ENCODE measurements at places on chromosomes 1 and 21. TPM values are rescaled to one million over a fixed set of nuclear protein-coding genes. Genes with fewer than 3 reads are reported as not detected.
A peak's percentile ranks its signal among the peaks of the same experiment; 100 is the strongest.

MYOM3 gene
- total RNA-seq, result not detected

DNA sequence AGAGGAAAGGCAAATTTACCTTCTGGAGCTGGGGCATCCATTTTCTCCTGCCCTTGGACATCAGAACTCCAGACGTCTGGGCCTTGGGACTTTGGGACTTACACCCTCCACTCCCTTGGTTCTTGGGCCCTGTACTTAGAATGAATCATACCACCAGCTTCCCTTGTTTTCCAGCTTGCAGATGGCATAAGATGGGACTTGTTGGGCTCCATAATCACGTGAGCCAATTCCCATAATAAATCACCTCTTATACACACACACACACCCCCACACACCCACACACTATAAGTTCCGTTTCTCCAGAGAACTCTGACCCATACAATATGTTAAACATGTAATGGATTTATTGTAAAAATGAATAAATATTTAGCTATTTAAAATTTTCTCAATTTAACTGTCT is 185.7 kb downstream of the GIPC2 start:
- DNase-seq, result no peak

GRCh38 chr1:34824817-34825454 is 32.1 kb downstream of the GJA4 start:
- DNase-seq, result peak; percentile 31

- DNase-seq, result peak; percentile 58
Measured at GRCh38 chr21:26405735-26406361, 167.2 kb downstream of the CYYR1 start.

DNA sequence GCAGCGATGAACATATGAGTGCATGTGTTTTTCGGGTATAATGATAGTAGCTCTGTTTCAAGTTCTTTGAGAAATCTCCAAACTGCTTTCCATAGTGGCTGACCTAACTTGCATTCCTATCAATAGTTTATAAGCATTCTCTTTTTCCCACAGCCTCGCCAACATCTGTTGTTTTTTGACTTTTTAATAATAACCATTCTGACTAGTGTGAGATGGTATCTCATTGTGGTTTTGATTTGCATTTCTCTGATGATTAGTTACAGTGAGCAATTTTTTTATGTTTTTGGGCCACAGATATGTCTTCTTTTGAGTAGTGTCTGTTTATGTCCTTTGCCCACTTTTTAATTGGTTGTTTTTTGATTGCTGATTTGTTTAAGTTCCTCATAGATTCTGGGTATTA is 10.6 kb upstream of the RUNX1 start:
- DNase-seq, result no peak

DNA sequence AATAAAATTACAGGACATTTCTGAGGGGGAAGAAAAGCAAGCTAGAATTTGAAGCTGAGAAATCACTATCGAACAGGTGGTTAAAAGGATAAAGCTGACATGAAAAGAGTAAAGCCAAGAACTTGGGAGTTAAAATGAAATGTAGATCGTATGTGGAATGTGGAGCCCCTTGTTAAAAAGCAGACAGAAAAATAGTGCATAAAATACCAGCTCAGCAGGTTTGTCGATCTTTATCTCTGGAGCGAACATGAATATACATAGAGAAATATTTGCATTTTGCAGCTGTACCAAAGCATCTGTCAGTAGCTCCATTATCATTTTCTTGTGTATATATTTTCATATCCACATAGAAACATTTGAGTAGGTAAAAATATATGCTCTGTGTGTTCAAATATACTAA is 73.6 kb upstream of the CDC42BPA start:
- DNase-seq, result no peak

CCDC27 gene
- total RNA-seq, result not detected

SLX9 gene
- 9.4 TPM for total RNA-seq

DNA sequence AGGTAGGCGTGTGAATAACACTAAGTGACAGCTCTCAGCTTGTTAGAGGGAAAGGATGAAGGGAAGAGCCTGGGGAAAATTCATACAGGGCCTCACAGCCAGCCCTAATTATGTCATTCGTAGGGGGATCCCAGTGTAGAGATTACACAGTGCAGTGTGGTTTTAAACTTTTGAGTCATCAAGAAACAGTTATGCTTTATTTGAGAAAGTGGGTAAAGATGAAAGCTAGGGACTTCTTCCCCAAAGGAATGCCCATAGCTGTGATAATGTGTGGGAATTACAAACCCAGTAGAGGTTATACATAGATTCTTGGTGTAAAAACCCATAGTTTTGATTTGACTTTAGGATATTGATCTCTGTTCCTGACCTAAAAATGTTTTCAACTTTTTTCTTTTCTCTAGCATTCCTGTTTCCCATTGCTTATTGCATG is 1.9 kb downstream of the TTF2 start:
- DNase-seq, result peak; percentile 85

DNA sequence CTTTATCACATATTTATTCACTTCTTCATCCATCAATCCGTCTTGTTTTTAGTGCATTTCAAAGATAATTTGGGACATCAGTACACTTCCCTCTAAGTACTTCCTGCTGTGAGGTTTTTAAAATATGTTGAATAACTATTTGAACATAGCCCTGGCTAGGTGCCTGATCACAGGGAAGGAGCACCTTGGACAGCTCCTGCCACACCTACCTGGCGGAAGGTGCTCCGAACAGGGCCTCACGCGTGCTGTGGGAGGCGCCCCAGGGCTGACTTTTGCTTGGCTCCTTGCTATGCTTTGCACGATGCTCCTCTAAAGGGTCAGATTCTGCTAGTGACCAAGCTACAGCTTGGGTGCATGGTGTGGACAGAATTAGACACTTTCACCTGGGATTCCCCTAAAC is 4.9 kb upstream of the ATXN7L2 start:
- peak; percentile 53 for DNase-seq

- no peak for DNase-seq
Measured at GRCh38 chr1:81414488-81415015, 386.2 kb upstream of the ADGRL2 start.

GRCh38 chr21:45473496-45474322 is 68.5 kb downstream of the SLC19A1 start:
- DNase-seq, result no peak

DNA sequence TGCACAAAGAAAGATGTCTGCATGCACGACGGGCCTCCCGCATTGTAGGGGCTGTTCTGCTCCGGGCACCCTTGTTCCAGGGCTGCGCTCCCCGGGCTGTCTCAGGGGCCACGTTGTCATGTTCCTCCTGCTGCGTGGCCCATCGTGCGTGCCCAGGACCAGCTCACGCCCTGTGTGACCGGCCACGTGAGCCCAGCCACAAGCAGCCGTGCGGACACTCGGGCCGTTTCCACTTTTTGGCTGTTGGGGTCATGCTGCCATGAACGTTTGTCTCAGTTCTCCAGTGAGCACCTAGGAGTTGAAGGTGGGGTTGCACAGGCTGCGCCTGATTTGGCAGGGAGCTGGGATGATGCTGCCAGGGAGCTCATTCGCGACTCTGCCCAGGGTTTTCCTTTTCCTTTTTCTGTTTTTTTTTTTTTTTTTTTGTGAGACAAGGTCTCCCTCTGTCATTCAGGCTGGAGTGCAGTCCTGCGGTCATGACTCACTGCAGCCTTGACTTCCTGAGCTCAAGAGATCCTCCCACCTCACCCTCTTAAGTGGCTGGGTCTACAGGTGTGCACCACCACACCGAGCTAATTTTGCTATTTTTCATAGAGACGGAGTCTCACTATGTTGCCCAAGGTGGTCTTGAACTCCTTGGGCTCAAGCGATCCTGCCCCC is 17.4 kb downstream of the PDXK start:
- DNase-seq, result peak; percentile 73

- DNase-seq, result no peak
Measured at GRCh38 chr1:81007024-81007423, 793.7 kb upstream of the ADGRL2 start.

GRCh38 chr1:88916883-88917282 is 25.5 kb upstream of the GTF2B start:
- no peak for DNase-seq

TMEM39B gene
- total RNA-seq, result 4.7 TPM

DNA sequence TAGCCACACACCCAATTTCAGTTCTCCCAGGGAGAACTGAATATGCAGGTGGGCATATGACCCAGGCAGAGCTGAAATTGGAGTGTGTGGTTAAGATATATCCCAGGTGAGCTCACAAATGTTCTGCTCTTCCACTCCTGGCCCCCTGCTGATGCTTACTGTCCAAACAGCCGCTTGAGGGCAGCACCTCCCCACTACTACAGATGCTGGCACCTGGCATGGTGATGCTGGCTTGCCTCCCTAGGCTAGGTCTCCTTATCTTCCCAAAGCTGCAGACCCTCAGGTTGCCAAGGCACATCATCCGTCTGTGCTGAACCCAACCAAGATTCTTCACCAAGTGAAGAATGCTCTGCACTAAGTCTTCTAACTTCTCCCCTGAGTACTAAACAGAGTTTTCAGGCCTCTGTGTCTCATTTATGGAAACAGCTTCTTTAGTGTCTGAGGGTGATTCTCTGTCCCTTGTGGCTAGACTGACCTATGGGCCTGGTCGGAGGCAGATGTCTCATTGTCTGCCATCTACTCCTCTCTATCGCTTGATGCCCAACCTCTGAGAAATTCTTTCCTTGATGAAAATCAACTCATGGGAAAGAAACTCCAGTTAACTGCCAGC is 27.2 kb downstream of the XCL1 start:
- peak; percentile 79 for DNase-seq

- DNase-seq, result peak; percentile 22
Measured at GRCh38 chr1:53638360-53639035, 100.5 kb downstream of the GLIS1 start.

- no peak for DNase-seq
Measured at GRCh38 chr1:44847845-44848244, 4.8 kb upstream of the PTCH2 start.

GRCh38 chr1:197106869-197107268 is 39.6 kb downstream of the ASPM start:
- no peak for DNase-seq

DNA sequence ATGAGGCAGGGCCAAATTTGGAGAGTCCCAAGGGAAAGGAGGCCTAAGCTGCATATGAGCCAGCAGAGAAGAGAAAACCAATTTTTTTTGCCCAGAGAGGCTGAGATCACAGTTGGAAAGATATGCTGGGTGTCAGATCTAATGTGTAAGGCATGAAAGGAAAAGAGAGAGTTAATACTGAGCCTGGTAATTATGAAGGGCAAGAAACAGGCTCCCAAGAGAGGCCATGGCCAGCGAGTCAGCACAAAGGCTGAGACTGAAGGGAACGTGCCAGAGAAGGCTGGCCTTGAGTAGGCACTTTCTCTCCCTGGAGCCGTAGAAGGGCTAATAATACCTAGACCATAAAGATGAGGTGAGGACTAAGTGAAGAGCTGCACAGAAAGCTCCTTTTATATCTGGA is 31.8 kb upstream of the BEND5 start:
- no peak for DNase-seq

DNA sequence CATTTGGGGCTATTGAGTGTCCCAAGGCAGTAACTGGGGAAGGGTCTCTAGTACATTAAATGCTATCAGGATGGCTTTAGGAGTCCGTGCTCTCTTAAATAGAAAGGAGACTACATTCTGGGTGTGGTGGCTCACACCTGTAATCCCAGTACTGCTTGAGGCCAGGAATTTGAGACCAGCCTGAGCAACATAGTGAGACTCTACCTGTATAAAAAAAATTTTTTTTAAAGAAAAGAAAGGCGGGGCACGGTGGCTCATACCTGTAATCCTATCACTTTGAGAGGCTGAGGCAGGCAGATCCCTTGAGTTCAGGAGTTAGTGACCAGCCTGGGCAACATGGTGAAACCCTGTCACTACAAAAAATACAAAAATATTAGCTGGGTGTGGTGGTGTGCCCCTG is 21.5 kb downstream of the OSBPL9 start:
- no peak for DNase-seq

DNA sequence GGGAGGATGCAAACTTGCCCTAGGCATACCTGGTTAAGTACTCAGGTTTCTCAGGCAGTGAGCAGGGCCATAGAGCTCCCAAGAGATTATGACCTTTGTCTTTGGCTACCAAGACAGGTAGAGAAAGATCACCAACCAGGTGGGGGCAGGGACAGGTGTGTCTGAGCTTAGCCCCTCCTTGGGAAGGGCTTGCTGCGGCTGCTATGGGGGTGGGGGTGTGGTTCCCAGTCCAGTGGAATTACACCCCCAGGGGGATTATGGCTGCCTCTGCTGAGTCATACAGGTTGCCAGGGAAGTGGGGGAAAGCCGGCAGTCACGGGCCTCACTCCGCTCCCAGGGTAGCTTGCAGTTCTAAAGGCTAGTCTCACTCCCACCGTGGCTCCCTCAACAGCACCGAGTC is 65.2 kb upstream of the FAM163A start:
- DNase-seq, result no peak

GRCh38 chr1:27011058-27011764 is 1.4 kb downstream of the TENT5B start:
- DNase-seq, result peak; percentile 96

CCDC181 gene
- 0.29 TPM for total RNA-seq

GRCh38 chr1:159829822-159830465 is 3.3 kb downstream of the SLAMF8 start:
- DNase-seq, result peak; percentile 88

ZYG11A gene
- under 0.01 TPM for total RNA-seq

DNA sequence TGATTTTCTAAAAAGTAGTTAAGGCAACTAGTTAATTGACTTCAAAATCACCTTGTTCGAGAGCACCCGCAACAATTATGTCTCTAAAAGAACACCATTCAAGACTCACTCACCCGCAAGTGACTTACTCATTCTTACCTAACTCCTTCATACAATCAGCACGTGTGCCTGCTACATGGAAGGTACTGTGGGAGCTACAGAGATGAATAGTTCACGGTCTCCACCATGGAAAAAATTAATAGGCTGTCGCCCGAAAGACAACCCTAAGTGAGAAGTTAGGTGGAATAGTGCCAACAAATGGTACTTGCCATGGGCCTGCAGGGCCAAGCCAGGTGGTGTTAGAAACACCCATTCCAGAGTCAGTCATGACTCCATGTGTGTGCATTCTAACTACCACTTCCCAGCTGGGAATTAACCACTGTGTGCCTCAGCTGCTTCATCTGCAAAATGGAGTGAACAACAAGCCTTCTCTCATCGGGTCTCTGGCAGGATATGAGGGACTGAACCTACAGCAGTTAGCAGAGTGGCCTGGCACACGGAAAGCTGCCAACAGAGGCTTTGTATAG is 7.1 kb downstream of the SSBP3 start:
- no peak for DNase-seq

PRR9 gene
- total RNA-seq, result not detected

- DNase-seq, result no peak
Measured at GRCh38 chr1:91764471-91765115, 121.4 kb downstream of the TGFBR3 start.

GRCh38 chr1:84936116-84936810 is 43.3 kb upstream of the LPAR3 start:
- DNase-seq, result no peak

DNA sequence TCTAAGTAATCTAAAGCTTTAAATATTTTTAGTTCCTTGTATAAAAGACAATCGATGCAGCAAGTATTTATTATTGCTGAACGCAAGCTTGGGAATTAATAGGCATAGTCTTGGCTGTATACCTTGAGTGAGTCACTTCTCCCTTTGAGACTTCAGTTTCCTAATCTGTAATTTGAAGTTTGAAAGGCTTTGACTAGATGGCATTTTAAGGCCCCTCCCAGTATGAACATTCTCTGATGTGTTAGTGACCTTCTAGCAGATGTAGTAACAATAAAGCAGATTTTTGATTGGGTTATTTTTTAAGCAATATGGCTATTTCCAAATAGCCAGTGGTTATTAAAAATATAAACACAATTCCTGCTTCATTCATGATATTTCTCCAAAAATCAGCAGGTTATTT is 58.2 kb downstream of the DUSP10 start:
- peak; percentile 53 for DNase-seq

- DNase-seq, result no peak
Measured at GRCh38 chr1:201633297-201633696, 94.4 kb downstream of the NAV1 start.

Data from osteoblast (primary cell).